ENCODE measurements at places on chromosomes 2 and 18.
A peak's percentile ranks its signal among the peaks of the same experiment; 100 is the strongest.

DNA sequence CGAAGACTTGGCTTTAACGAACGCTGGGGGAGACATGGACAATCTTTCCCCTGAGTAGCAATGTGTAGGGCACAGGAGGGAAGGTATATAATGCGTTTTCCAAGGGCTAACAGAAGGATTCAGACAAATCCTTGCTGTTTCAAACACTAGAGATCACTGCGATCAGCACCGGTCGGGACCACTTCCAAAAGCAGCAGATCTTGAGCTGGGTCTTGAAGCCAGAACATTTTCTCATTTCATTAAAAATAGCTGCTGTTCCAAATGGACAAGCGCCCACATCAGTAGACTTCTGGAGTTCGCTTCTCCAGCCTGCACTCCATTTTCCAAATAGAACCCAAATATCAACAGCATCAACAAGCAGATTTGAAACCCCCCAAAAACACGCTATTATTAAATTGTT is 65.1 kb upstream of the MAPRE2 start:
- DNase-seq: no peak

- no peak for DNase-seq
Measured at GRCh38 chr2:196187898-196188458, 16.6 kb upstream of the STK17B start.

DNA sequence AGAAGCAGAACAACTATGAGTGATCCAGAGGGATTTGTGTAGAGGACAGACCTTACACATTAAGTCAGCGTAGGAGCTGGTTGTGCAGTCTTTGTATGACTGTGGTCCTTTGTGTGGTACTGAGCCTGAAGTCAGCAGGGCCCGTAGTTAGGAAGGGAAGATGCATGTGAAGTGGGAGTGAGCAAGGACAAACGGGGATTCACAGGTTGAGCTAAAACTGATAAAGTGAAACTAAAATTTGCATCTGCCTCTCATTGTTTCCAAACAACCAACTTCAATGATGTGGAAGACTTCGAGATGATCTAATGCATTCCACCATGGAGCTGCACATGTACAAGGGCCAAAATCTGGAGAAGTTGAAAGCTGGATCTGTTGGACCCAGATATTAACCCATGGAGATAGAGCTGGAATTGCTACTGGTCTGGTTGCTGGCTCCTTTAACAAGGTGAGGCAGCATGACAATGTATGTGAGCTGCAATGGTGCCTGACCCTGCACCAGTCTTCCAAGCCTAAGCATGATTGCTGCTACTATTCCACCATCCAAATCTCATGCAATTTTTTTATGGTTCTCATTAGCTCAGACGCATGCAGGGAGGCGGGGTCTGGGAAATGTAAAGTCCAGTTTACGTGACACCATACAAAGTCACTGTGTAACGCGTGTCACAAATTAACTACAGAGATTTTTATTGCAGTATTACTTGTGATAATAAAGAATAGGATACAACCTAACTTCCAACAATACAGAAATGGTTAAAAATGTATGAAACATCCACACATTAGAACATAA is 12.1 kb upstream of the CYBRD1 start:
- no peak for DNase-seq

GRCh38 chr18:11872479-11873136 is 21.4 kb downstream of the CHMP1B start:
- DNase-seq: peak; percentile 62

- no peak for DNase-seq
Measured at GRCh38 chr2:95296011-95296410, 1.1 kb upstream of the KCNIP3 start.

- no peak for DNase-seq
Measured at GRCh38 chr18:46398005-46398404, 259.0 kb downstream of the LOXHD1 start.

DNA sequence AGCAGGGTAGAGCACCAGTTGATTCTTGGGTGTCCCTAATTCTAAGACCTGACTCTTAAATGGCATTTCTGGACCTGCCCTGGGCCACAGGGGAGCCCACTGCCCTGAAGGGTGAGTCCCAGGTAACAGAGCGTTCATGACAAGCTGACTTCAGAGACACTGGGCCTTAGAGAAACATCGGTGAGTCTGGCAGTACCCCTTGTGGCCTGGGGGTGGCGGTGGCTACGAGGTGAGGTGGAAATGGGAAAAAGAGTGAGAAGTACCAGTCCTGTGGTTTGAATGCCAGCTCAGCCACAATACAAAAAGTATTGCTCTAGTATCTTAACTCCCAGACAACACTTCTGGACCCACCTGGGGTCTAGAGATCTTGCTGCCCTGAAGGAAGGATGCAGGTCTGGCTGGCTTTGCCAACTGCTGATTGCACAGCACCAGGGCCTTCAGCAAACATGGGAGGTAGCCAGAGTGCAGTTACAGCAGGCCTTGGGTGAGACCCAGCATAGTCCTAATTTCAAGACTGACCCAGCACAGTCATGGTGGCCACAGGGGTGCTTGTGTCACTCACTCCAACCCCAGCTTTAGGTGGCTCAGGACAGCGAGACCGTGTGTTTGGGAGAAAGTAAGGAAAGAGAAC is 44.5 kb downstream of the USP34 start:
- peak; percentile 49 for DNase-seq

DNA sequence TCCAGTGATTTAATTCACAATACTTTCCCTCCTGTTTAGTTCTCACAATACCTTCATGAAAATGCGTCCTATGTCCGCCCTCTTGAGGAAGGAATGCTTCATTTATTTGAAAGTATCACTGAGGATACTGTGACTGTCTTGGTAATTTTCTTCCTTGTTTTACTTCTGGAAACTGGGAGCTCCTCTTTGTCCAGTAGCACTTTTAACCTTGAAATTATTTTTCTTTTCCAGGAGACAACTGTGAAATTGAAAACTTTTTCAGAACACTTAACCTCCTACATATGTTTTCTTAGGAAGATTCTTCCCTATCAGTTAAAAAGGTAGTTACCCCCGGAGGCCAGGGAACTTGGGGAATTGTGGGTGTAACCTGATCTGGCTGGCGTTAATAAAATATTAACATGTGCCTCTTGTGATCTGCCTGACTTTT is 58.9 kb upstream of the STON1 start:
- peak; percentile 86 for DNase-seq

DNA sequence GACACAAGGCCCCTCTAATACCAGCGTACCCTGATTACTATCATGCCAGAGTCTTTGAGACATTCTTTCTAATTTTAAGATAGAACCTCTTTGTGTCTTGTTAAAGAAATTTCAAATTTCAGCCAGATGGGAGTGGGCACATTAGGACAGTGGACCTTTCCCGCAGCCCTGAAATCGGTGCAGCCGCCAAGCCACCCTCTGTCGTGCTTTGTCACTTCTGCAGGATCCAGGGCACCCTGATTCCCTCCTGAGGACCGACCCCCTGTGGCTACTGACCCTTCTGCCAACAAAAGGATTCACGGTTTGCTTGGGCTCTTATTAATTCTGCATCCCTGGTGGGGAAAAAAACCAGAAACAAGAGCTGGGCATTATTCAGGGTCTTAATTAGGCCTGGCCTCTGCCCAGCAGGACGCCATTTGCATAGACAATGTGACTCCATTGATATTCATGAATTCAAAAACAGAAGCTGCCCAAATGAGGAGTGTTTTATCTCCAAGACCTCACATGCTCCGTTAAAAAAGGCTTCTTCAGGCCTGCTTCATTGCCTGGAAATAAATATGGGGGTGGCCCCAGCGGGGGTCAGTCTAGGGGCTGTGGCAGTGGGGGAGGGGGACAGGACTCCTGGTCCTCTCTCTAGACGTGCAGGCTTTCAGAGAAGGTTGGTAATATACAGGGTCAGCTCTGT is 116.9 kb downstream of the ALPK2 start:
- DNase-seq: no peak

GRCh38 chr2:146239392-146240135 is 1605.3 kb upstream of the ACVR2A start:
- no peak for DNase-seq

DNA sequence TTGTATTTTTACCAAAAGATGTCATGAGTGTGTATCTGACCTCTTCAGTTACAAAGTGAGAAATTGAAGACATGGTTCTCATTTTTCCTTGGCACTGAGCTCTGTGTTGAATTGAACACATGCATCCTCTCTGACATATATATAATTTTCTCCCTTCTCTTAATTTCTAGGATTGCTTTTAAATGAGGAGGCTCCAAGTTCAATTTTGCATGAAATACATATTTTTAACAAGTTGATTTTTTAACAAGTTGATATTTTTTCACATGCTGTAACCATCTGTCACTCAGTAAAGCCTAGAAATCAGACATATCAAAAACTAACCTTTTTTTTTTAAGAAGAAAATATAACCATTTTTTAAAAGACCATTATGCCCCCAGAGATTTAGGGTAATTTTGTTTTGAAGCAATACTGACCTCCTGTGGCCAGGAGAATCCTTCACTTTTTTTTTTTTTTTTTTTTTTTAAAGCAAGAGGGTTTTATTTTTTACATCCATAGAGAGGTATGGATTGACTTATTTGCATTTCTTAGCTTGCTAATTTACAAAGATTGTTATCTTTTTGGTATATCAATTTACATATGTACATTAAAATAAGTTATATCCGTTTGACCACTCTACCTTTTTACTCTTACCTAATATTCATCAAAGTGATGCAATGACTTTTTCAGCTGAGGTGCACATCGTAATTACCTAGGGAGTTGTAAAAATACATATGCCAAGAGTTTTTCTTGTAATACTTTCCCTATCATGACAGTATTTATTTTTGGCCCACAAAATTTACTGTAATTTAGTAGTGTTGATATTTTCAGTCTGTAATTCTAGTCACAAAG is 161.8 kb downstream of the SOCS6 start:
- peak; percentile 20 for DNase-seq

DNA sequence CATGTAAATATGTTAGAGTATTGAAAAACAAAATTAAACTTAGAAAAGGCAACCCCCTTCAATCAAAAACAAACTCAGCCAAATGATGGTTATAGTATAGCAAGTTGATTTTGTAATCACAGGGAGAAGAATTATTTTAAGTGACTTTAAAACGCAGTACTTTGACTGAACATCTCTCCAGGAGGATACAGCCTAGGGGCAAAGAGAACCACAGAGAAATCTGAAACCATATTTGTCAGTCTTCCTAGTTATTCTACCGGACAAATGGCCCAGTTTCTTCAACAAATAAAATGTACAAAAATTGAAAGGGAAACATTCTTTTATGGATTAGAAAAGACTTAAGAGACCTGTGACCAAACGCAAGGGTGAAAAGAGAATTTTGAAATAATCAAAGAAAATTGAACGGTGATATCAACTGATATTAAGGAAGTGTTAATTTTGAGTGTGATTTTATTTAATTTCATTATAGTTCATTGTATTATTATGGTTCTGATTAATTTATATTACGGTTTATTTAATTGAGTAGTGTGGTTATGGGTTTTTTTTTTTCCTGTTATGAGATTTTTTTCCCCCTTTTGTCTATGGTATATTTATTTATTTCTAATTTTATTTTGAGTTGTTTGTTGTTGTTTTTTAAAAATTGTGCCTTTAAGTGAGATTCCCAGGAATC is 75.3 kb downstream of the HNRNPLL start:
- no peak for DNase-seq

GRCh38 chr2:236538242-236538641 is 31.4 kb upstream of the ACKR3 start:
- DNase-seq: no peak

GRCh38 chr2:29367986-29368658 is 252.9 kb downstream of the CLIP4 start:
- DNase-seq: no peak

- peak; percentile 53 for DNase-seq
Measured at GRCh38 chr2:54176577-54176976, 61.2 kb downstream of the ACYP2 start.

GRCh38 chr18:7946734-7947377 is 379.7 kb downstream of the PTPRM start:
- DNase-seq: peak; percentile 77

Measured in kidney tubule cell (primary cell).